ENCODE measurements at places on chromosomes 5 and 9.
A peak's percentile ranks its signal among the peaks of the same experiment; 100 is the strongest.

GRCh38 chr9:90141723-90142122, 500.9 kb downstream of the DIRAS2 start:
- peak; percentile 75 for DNase-seq

- DNase-seq: no peak
These were observed 6.6 kb downstream of the ISL1 start for GRCh38 chr5:51389577-51390463.

DNA sequence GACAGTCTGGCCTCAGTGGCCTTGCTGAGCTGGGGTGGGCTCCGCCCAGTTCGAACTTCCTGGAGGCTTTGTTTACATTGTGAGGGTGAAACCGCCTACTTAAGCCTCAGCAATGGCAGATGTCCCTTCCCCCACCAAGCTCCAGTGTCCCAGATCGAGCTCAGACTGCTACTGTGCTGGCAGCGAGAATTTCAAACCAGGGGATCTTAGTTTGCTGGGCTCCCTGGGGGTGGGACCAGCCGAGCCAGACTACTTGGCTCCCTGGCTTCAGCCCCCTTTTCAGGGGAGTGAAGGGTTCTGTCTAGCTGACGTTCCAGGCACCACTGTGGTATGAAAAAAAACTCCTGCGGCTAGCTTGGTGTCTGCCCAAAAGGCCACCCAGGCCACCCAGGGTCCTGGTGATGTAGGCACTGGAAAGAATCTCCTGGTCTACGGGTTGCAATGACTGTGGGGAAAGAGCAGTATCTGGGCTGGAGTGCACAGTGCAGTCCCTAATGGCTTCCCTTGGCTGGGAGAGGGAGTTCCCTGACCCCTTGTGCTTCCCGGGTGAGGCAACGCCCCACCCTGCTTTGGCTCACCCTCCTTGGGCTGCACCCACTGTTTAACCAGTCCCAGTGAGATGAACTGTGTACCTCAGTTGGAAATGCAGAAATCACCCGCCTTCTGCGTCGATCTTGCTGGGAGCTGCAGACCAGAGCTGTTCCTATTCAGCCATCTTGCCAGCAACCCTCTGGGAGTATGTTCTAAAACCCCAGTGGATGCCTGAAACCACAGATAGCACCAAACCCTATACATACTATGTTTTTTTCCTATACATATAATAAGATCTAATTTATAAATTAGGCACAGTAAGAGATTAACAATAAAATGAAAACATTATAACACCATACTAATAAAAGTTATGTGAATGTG, 95.5 kb downstream of the TMEM161B start:
- no peak for DNase-seq

DNA sequence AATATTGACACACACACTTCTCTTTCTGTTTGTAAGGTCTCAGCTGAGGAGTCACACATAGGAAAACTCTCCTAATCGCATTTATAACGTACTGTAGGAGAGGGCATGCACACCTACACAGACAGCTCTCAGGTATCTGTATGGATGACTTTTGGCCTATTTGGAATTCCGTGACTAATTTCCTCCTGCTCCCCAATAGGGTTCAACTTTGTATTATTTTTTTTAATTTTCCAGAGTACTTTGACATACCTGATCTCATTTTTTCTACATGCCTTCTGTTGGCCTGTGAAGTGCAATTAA, 195.9 kb downstream of the ARHGAP26 start:
- DNase-seq: peak; percentile 67

- no peak for DNase-seq
These were observed 12.9 kb downstream of the SLC6A3 start for GRCh38 chr5:1432296-1432695.

DNA sequence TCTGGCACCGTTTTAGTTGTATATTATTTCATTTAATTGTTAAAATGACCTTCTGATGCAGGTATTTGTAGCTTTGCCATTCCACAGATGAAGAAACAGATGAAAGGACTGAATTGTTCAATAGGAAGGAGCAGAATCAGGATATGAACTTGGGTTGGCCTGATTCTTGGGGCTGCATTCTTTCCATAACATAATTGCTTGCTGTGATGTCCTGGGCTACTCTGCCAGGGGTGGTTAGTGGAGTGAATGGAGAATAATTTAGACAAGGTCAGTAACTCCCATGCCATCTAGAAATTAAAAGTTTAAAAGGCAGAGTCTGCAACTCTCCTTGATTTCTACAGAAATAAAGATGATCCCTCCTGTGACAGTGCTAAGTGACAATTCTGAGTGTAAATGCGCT, 15.9 kb downstream of the TLR4 start:
- DNase-seq: no peak

- DNase-seq: no peak
These were observed 190.7 kb upstream of the TAS2R1 start for GRCh38 chr5:9820691-9821449.

GRCh38 chr9:133919253-133920115, 72.6 kb downstream of the VAV2 start:
- no peak for DNase-seq

DNA sequence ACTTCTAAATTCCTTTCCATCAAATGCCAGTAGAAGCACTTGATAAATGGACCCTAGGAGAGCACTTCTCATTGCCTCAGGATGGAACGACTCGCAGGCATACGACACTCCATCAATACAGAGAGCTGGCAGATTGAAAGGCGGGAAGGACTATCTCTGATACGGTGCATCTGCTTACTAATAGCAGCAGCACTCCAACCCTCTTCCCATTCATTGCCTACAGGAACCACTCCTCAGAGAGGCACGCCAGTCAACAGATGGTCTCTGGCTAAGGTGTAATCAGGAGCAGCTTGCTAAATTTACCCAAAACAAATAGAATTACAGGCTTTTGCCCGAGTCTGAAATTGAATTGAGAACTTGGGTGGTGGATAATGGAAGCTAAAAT, 168.1 kb downstream of the EFNA5 start:
- peak; percentile 43 for DNase-seq

GRCh38 chr5:113969901-113970300, 392.0 kb upstream of the KCNN2 start:
- no peak for DNase-seq

DNA sequence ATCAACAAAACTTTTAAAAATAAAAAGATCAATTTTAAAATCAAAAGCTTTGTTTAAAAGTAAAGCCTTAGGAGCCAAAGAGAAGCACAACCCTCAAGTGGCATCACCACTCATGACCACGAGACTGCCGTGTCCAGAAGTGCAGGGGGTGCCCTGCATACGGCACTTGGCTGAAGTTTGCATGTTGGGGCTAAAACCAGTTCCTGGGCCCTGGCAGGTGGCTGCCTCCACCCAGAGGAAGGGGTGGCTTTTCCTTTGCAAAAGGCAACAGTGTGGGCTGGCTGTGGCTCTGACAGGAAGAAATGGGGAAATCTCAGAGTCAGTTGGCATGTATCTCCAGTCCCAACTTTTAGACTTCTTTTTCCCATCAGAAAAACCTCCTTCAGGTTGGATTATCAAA, 15.3 kb downstream of the TRMO start:
- no peak for DNase-seq

- no peak for DNase-seq
These were observed 120.8 kb downstream of the GALNT10 start for GRCh38 chr5:154311362-154311761.

- DNase-seq: peak; percentile 16
These were observed 24.7 kb downstream of the AMBP start for GRCh38 chr9:114053246-114054005.

DNA sequence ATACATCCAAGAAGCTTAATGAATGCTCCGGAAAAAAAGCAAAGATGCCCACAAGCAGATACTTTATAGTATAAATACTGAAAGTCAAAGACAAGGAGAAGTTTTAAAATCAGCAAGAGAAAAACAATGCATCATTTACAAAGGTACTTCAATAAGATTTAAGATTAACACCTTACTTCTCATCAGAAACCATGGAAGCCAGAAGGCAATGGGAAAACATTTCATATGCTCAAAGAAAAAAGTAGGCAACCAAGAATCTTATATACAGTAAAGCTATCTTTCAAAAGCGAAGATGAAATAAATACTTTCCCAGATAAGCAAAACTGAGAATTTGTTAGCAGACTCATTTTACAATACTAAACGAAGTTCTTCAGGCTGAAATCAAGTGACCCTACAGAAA, 51.1 kb downstream of the ABHD17B start:
- DNase-seq: no peak

DNA sequence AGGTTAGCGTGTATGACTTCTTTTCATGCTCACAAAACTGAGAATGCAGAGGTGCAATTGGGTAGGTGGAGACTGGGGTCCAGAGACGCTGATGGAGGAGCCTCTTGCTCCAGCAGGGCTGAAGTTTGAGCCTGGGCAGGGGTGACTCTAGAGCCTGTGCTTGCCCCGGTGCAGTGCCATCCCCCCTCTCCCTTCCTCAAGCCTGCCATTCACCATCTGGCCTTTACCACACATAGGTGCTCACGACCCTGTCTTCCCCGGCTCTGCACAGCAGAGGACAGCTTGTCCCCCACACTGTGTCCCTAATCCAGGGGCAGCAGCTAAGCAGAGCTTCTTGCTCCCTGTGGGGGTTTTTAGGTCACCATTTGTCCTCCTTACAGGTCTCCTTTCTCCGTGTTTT, 86.5 kb downstream of the DAP start:
- no peak for DNase-seq

DNA sequence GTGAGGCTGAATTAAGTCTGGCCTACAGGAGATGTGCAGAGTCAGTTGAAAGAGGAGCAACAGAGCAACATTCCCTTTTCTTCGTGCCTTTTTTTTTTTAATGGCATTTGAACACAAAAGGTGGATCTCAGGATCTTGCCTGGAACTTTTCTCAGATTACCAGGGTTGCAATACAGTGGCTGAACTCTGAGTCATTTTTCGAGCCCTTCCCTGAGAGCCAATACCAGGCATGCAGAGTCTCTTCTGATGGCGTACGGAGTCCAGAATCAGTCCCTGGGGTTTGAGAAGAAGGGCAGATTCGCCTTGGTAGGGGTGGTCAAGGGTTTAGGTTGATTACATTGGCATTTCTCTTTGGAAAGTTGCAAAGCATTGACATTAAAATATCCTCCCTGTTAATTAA, 271.5 kb downstream of the GAS1 start:
- DNase-seq: no peak

DNA sequence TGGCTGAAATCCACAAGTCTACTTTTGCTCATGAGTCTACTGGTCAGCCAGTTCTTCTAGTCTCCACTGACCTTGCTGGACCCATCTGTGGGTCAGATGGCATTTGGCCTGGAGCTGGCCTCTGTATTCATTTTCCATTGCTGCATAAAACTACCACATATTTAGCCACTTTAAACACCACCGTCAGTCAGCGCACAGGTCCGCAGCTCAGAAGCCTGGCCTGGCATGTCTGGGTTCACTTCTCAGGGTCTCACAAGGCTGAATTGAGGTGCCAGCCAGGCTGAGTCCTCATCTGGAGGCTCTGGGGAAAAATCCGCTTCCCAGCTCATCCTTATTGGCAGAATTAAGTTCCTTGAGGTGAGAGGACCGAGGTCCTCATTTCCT, 54.7 kb downstream of the BARX1 start:
- DNase-seq: no peak

GRCh38 chr5:73596705-73597328, 29.2 kb upstream of the ARHGEF28 start:
- DNase-seq: peak; percentile 10

GRCh38 chr5:139974661-139975060, 68.4 kb downstream of the NRG2 start:
- no peak for DNase-seq

DNA sequence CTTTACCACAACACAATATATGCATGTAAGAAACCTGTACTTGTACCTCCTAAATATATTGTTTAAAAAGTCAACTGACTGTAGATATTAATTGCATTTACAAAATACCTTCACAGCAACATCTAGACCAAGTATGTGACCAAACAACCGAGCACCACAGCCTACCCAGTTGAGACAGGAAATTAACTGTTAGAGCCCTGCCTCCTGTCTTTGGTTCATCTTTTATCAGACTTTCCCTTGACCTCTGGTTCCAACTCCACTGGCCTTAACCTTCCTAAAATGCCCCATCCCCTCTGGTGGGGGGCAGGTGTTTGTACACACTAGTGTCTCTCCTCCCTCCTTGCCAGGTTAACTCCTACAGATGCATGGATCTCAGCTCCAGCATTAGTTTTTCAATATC, 155.0 kb upstream of the PANK3 start:
- no peak for DNase-seq

- DNase-seq: no peak
These were observed 61.3 kb upstream of the HSPA9 start for GRCh38 chr5:138636398-138636944.

GRCh38 chr5:66567474-66567873, 28.7 kb upstream of the MAST4 start:
- DNase-seq: no peak

DNA sequence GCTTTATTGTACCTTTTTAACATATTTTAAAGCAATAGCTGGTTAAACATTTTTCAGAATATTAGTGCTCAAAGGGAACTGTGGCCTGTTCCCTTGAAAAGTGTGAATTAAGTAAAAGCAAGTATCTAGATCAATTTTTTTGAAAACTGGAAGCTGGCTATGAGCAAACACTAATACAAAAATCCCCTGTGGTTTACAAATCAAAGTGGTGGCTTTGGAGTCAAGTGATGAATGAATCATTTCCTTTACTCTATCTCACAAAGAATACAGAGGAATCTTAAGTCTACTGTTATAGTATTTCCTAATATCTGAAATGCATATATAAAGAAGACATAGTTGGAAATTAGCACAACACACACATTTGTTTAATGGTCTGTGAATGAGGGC, 212.4 kb upstream of the C9orf72 start:
- no peak for DNase-seq

GRCh38 chr5:53942724-53943123, 367.6 kb downstream of the ARL15 start:
- no peak for DNase-seq

DNA sequence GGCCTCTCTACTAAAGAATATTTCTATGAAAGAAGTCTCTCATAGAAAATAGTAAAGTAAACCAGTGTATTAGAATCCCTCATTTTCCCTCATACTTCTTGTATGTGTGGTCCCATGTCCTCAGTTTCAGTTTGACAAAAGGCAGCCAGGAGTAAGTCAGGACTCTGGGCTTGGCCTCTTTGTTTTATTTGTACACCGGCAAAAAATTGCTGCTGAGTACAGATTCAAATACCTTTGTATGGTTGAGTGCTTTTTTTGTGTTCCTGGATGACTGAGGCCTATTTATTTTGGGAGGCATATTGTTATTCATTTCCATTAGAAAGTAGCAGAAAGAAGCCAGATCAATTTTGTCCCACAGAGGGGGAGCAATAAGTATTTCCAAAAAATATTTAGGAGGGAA, 47.3 kb upstream of the CEP78 start:
- DNase-seq: no peak

DNA sequence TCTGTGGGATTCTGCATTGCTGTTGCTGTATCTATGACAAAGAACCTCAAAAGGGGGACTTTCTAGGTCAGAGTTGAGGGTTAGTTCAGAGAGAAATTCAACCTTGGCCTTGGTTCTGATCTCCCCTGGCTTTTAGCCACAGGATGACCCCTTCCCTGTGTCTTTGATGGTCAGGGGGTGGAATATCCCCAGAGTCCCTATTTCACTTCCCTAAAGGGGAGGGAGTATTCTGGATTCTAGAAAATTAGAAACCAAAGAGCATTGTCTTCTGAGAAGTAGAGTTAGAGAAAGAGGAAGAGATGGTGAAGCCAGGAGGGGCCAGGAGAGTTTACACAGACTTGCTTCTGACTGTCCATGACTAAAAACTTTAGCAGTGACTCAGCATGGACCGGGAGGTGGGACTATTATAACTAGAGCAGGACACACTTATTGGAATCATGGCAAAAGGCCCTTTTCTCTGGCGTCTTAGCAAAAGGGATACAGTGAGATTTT, 56.2 kb upstream of the LPAR1 start:
- DNase-seq: no peak

GRCh38 chr5:83377131-83377865, 94.2 kb upstream of the VCAN start:
- DNase-seq: no peak

Data from NCI-H2029 treated with DMSO at 0.1 percent for 48 hours (cell line).